ENCODE measurements at places on chromosomes 1 and 21.

DNA sequence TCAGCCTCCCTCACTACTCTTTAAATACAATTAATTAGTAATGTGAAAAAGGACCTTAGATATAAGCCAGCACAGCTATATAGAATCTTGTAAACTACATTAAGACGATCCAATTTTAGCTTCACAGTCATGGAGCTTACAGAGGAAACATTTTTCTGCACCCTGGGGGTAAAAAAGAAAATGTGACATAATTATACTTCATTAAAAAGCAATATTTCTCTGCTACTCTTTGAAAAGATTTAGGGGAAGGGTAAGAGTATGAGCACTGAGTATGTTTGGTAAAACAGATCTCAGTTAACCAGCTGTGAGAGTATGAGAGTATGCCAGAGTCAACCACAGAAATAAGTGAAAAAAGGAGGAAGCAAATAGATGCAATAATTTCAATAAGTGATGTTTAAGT is 1415.9 kb downstream of the PLA2G4A start:
- no peak for DNase-seq

DNA sequence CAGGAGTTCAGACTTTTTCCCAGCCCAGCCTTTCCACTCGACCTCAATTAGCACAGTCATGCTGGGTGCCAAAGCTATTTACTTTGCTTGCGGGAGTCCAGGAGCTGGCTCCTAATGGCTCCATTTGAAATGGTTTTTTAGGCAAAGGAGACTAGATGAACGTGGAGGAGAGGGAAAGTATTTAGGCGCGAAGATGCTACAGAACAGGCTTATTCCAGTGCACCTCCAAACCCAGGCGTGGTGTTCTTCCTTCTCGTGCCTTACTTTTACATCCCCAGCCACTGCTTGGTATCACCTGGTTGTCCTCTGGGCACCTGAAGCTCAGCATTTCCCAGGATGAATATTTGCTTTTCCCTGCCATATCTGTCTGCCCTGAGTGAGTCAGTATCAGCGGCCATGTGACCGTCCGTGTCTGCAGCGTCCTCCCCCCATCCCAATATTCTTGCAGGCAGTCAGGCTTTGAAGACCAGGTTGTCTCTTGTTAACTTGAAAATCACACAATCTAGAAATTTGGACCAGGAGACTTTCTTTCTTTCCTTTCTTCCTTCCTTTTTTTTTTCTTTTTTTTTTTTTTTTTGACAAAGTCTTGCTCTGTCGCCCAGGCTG is 198.5 kb downstream of the DYRK1A start:
- DNase-seq = no peak

DNA sequence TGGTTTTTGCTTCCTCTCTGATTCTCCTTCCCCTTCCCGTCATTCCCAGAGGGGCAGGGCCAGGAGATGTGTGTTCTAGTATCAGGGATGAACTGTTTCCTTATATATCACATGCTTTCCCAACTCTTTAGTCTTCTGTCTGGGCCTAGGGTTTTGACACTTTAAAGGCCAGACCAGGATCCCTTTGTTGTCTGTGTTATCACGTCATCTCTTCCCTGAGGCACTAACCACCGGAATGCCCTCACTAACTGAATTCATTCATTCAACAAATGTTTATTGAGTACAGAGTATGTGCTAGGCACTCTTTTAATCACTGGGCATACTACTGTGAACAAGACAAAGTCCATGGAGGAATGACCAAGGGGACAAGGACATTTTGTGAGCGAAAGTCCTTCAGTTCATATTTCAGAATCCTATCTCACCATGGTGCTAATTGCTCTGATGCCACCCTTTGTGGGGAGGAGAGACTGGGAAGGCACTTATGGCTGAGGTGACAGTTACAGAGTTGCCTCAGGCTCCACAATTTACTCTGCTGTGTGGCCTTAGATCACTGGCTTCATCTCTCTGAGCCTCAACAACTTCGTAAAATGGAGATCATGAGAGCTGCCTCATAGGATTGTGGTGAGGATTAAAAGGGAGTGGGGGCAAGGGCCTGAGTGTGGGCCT is 12.0 kb upstream of the ZNF362 start:
- no peak for DNase-seq

DNA sequence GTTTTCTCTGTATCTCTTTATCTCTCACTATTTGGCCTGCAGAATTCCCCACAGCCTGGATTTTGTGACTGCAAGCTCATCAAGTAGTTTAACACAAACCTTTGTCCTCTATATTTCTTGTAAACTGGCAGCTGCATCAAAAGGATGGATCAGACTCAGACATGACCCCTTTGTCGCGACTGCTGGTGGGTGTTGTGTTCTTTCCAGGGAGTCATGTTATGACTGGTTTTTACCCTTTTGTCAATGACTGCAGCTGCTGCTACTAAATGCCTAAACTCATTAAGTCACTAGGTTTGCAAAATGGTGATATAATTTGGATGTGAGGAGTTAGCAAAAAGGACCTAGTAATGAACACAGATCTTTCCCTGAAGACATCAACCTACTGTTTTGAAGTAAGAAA is 10.2 kb upstream of the TOMM20 start:
- no peak for DNase-seq

- peak; percentile 78 for DNase-seq
Observed at GRCh38 chr1:1122078-1122811, 6.4 kb upstream of the C1orf159 start.

- no peak for DNase-seq
Observed at GRCh38 chr1:173050865-173051264, at the start of gene TNFSF18. TNFSF18 (minus strand) TSS chr1:173050941; CDS start chr1:173050896, 45 bp downstream.

DNA sequence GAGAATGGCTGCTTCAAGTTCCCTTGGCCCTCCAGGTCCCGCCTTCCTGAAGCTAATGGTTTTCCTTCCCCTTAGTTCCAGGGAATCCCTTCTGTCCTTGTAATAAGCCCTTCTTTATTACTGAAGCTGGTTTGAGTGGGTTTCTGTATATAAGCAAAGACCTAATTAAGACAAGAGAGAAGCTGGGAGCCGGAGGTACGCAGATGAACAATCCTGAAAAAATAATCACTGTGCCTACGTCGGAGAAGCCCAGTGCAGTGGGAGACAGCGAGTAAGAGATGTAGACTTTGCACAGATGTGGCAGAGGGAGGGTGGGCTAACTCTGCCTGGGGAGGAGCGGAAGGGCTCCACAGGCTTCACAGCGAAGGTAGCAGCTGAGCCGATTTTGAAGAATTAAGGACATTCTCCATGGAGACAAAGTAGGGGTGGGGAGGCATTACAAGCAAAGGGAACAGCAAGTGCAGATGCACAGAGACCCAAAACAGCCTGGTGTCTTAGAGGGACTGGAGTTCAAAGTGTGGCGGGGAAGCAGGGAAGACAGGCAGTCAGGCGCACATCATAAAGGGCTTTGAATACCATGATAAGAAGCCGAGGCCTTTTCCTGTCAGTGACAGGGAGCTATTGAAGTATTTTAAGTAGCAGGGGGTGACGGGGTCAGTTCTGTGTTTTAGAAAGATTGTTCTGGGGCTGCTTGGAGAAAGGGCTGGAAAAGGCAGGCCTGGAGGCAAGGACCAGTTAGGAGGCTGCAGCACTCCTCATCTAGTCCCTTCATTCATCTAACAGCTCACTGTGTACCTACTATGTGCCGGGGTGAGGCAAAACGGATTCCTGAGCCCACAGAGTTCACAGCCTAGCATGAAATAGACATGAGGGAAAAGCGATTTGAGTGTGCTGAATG is 6.5 kb downstream of the RIMS3 start:
- DNase-seq = no peak

GRCh38 chr1:151549199-151549598 is 9.1 kb downstream of the TUFT1 start:
- no peak for DNase-seq

GRCh38 chr1:232844791-232845190 is 39.6 kb downstream of the MAP10 start:
- no peak for DNase-seq

- no peak for DNase-seq
Observed at GRCh38 chr1:200888349-200888838, 6.3 kb upstream of the INAVA start.

DNA sequence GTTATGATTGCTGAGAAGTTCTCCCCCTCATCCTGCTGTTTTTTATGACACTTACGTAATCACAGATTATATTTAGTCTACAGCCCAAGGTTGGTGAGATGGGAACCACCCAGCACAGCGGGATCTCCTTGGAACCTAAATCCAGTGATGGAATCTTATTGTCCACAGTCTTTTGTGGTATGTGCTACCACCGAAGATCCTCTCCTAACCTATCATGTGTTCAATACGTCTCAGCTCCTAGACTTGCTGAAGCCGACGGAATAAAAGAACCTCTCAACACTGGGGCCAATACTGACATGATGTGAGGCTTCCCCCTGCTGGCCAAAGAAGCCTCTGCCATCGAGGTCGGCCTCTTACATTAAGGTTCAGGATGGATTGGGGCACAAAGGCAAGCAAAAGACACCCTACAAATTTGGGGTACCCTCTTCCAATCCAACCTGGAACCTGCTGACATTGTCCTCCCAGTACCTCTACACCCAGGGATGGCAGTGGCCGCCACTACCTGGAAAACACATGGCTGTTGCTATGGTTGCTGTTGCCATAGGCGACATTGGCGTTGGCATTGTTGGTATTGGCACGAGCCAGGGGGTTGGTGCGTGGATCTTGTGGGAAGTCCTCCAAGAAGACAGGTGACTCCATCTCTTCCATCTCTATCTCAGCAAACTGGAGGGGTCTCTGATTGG is 19.4 kb upstream of the KIF21B start:
- DNase-seq = peak; percentile 56

GRCh38 chr1:97646071-97646470 is 274.8 kb downstream of the DPYD start:
- no peak for DNase-seq

GRCh38 chr1:99738858-99739465 is 27.5 kb downstream of the FRRS1 start:
- DNase-seq = no peak

- DNase-seq = no peak
Observed at GRCh38 chr1:154883919-154884868, 14.1 kb upstream of the KCNN3 start.

- no peak for DNase-seq
Observed at GRCh38 chr1:213244664-213245091, 193.6 kb downstream of the RPS6KC1 start.

- DNase-seq = no peak
Observed at GRCh38 chr1:112312315-112312714, 83.7 kb upstream of the CTTNBP2NL start.

- no peak for DNase-seq
Observed at GRCh38 chr1:50783286-50783685, 176.8 kb downstream of the FAF1 start.

GRCh38 chr1:6170742-6171201 is 9.3 kb downstream of the CHD5 start:
- DNase-seq = no peak

DNA sequence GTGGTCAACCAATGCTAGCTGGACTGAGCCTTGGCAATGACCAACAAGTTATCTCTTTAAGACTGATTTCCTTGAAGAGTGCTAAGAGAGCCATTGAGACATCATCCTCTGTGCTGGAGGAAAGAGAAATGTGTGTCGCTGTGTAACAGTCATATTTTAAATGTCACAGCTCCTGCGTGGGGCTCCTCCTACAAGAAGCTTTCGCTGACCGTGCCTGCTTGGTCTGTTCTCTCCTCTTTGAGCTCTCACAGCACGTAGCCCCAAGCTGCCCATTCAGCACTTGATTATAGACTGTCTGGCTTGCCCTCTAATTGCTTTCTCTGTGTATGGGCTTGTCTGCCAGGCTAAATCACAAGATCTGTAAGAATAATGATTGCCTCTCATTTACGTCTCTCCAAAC is 221.3 kb downstream of the FOXD2 start:
- DNase-seq = no peak

GRCh38 chr1:187819086-187819485 is 990.3 kb downstream of the PLA2G4A start:
- no peak for DNase-seq

DNA sequence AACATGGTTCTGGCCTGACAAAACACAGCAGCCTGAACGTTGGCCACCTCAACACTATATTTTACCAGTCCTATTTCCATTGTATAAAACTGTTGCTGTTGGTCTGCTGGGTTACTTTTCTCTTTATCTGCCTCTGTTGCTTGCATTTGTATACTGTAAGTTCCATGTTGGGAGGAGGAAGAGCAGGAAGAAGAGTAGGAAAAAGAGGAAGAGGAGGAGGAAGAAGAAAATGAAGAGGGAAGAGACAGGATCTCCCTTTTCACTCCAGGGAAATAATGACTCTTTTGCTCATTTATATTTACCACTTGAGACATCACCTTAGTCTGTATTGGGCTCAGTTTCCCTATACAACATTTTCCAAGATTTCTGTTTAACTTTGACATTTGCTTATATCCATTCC is 134.2 kb downstream of the PTPRC start:
- no peak for DNase-seq

- DNase-seq = no peak
Observed at GRCh38 chr21:17660862-17661261, 48.2 kb upstream of the BTG3 start.

DNA sequence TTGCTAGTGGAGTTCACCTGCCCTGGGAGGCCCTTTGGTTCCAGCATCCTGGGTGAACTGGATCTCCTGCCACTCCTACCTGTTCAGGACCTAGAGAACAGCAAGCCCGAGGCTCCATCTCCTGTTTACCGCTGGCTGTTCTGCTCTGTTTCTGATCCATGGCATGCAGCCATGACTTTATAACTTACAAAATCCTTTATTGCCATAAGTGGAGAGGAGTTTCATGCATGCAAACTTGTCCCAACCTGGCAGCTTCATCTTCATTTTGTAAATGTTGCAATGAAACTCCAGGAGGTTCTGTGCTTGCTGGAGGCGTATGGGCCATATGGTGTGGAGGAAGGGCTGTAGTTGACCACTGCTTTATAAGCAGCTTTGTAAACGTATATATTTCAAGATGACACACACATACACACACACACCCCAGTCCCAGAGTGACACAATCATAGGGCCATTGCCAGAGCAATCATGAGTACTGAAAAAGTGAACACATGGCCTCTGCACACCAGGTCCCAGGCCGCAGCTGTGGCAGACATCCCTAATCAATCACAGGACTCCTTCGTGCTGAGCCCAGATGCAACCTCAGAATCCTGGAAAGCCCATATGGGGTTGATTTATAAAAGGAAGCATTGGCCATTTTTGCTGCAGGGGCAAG is 69.0 kb downstream of the UBIAD1 start:
- DNase-seq = no peak

GRCh38 chr21:32321480-32321879 is 22.8 kb downstream of the MRAP start:
- no peak for DNase-seq

DNA sequence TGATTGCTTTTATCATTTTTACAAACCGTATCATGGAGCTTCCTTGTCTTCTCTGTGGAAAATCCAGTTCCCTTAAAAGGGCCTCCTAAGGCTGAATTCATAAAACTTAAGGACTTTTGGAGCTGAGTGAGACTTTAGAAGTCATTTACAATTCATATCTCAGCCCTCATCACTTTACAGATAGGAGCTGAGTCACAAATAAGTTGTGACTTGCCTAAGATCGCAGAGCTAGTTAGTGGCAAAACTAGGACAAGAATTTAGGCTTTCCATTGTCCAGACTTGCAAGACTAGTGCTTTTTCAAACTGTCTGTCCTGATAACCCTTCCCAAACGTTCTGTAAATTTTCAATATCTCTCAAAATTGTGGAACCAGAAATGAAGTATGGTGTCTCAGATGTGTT is 37.3 kb downstream of the C1orf21 start:
- DNase-seq = no peak

- DNase-seq = no peak
Observed at GRCh38 chr21:32990666-32991065, 35.1 kb upstream of the OLIG2 start.

GRCh38 chr1:192462616-192463015 is 113.0 kb upstream of the RGS1 start:
- DNase-seq = no peak

- DNase-seq = no peak
Observed at GRCh38 chr1:228691211-228691610, 44.1 kb upstream of the RHOU start.

- no peak for DNase-seq
Observed at GRCh38 chr1:229088711-229089110, 182.2 kb upstream of the RAB4A start.
